Stimulated activated CD4-positive, alpha-beta T cell treated with anti-CD3 and anti-CD28 coated beads, Interleukin-1b, Interleukin-23, amount 100 ng/mL, for 48 hours (primary cell): ENCODE measurements at places on chromosomes 5 and 9.

GRCh38 chr5:123035360-123035917 lies 1.1 kb downstream of the PPIC start:
- DNase-seq: no peak

GRCh38 chr9:75197561-75197960 lies 109.2 kb downstream of the OSTF1 start:
- no peak for DNase-seq

DNA sequence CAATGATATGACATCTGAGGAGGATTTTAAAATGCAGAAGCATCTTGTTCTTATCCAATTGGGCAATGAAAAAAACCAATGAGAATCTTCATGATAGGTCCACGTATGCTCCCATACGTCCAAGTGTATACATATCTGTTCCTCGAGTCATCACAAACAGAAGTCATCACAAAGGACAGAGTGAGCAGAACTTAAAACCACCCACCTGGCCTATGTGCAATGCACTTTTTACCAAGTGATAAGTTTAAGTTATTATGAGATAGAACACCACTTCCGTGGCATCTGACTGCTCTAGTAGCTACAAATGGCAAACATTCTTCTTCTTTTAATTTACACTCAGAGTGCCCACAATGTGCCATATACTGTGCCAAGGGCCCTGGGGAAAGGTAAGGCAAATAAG lies 82.4 kb downstream of the PPP2R2B start:
- DNase-seq: no peak

DNA sequence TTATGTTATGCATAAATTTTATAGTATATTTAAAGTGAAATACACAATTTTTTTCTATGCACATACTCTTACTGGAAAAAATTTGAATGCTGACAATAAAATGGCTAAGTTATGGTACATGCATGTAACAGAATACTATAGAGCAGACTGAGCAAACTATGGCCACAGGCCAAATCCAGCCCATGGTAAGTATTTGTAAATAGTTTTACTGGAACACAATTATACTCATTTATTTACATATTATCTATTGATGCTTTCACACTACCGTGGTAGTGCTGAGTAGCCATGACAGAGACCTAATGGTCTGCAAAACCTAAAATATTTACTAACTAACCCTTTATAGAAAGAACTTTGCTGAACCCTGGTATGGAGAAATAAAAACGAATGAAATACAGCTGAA lies 45.7 kb downstream of the TEX10 start:
- DNase-seq: no peak

DNA sequence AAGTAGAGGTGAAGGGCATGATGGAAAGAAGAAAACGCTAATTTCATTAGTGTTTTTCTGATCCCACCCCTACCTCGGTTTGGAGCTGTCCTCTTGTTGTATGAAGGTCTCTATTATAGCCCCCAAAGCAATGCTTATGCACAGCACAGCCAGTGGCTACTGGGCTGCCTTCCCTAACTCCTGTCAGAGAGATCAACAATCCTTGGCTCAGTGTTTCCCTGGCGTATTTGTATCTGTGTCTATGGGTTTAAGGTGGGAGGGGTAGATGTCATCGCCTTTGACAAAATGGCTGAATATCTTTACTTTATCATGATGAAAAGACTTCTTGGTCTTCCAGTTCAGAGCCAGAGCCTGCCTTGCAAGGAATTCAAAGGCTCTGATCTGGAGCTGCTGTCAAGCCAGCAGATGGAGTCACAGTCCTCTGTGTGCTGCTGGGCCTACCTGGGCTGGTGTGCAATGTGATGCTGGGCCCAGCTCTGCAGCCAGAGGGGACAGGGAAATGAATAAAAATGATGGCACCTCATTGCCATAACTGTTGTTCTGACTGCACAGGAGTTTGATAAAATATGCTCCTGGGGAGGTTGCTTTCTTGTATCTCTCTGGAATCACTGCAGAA lies 20.1 kb upstream of the HSPA9 start:
- no peak for DNase-seq

DNA sequence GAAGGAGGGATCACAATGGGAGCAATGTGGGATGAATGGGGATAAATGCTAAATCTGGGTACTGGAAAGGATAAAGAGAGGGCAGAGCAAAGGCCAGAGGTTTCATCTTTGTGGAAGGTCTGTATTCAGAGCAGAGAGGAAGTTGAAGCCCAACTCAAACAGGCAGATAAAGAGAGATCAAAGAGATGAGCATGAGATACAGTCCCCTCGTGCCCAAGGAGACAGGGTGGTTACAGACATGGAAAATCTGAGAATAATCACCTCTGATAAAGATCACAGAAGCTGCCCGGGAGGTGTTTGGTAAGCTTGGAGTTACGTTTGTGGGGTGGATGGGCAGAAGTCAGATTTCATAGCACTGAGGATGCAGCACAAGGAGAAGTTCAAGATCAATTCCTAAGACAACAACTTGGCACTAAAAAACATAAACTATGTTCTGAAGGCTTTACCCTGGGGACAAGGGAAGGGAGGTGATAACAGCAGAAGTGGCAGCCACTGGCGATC lies 459 bp upstream of the ERAP2 start:
- no peak for DNase-seq

DNA sequence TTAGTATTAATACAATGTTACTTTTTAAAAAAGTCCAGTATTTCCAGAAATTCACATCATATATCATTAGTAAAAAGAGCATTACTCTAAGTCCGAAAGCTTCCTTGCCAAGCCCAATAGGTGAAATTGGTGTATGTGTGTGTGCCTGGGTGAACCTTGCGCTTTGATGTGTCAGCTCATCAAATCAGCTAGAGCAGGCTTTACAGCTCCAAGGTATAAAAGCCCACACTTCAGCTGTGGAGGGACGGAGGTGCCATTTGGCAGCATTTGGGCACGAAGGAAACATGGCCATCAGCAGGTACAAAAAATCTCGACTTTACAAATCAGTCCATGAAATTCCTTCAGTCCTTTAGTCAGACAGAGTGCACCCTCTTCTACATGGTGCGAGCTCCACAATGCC lies 76.5 kb upstream of the IL7R start:
- DNase-seq: peak; percentile 55

DNA sequence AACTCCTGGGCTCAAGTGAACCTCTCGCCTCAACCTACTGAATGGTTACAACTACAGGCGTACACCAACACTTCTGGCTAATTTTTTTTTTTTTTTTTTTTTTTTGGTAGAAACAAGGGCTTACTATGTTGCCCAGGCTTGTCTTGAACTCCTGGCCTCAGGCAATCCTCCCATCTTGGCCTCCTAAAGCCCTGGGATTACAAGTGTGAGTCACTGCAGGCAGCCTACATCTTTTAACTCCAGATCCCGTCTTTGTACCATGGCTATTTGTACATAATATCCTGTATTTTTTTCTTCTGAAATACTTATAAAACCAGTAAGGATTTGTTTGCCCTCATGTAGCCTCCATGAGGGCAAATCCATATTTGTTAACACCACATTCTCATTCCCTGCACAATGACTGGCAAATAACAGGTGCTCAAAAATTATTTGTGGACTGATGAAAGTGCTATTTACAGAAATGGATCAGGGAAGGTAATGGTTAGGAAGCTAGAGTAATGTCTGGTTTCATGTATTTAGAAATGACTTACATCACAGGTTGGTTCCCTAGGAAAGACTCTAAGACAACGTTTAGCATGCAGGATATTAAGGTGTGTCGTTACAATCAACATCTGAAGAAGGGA lies 51.9 kb upstream of the POU5F2 start:
- no peak for DNase-seq

DNA sequence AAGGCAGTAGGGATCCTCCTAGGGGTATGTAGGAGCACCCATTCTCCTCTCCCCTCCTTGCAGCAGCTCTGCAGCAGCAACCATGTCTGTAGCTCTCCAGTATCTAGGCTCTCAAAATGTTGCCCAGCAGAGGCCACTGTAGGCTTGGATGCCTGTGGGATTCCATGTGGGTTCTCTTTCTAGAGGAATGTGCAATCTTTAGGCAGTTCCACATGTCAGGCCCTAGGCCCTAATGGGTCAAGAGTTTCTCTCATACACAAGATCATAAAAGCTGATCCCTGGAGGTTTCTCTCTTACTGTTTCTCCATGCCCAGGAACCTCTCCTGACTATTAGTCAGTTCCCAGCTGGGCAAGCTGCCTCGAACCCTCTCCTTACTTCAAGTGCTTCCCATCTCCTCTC lies 215.8 kb downstream of the FRMD3 start:
- no peak for DNase-seq

DNA sequence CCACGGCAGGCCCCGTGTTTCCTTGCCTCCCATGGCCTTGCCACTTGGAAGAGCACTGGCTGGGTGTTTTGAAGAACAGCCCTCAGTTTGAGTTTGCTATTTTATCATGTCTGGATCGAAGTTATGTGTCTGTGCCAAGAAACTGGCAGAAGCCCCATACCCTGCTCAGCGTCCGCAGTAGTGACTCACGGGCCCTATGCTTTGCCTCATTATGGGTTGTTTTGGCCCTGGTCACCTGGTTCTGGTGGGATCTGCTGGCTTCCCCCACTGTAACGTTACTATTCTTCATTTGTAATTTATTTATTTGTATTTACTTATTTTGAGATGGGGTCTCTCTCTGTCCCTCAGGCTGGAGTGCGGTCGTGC lies 42.3 kb upstream of the NKD2 start:
- DNase-seq: no peak

GRCh38 chr9:93052791-93053540 lies 5.5 kb upstream of the SUSD3 start:
- no peak for DNase-seq

GRCh38 chr5:57871496-57871895 lies 388.9 kb upstream of the ACTBL2 start:
- no peak for DNase-seq
